ENCODE measurements at places on chromosomes 3 and 15.

DNA sequence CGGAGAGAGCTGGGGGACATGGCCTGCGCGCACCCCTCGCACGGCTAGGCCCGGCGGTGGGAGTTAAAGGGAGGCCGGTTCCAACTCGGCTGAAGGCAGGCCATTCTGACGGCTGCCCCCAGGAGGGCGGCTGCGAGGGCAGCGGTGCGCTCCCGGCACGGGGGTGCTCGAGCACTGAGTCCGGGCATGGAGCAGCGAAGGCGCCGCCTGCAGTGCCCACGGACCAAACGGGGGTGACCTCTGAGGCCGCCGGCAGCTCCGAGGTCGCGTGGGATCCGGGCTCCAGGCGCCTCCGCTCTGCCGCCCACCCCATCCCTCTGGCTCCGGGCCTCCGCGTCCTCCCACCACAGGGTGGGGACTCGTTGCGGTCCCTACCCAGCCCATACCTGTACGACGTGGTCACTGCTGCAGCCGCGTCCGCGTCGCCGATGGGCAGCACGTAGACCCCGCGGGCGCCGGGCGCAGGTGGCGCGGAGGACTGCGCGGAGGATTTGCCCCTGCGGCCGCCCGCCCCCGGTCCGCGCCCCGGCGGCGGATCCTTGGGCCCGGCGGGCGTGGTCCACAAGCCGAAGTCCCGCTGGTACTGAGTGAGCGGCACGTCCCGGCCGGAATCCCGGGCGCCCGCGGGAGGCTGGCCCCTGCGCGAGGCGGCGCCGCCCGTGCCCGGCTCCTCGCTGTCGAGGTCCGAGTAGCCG, 469 bp downstream of the MAP6D1 start:
- DNase-seq: no peak

- no peak for DNase-seq
Measured at GRCh38 chr3:99967796-99968195, 146.5 kb downstream of the FILIP1L start.

DNA sequence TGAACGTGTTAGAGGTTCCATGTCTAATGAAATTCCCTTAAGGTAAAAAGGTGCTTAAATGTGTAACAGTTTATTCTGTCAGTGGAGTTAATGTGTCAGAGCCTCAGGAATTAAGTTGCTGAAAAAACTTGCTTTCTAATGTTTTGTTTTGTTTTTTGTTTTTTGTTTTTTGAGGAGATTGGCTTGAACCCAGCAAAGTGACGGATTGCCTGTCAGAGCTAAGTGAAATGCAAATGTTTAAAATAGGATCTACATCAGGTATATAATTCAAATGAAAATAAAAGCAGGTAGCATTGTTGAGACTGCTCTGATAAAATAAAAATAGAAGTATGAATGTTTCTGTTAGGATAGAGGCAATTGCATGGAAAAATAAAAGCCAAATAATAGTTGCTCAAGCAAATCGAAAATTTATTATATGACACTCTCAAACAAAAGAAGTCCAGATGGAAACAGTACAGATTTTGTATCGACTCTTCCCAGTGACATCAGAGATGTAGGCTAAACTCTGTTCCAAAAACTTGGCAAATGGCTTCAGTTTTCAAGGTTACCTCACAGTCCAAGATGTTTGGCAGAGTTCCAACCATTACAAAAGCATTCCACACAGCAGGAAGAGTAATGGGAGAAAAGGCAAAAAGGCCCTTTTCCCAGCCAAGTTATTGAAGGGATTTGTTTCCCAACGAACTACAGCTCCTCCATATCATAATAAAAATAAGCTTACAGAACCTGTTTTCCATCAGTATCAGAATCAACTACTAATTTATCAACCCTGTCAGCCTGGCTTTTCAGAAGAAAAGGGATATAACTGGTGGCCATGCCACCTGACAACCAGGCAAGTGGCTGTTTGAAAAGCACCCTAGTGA, 291.0 kb downstream of the TBL1XR1 start:
- no peak for DNase-seq

- DNase-seq: no peak
Measured at GRCh38 chr3:177150970-177151627, 46.2 kb downstream of the TBL1XR1 start.

- DNase-seq: peak; percentile 79
Measured at GRCh38 chr3:150217691-150218090, 190.4 kb upstream of the TSC22D2 start.

- DNase-seq: no peak
Measured at GRCh38 chr3:52670621-52671521, 14.8 kb downstream of the PBRM1 start.

GRCh38 chr3:197957790-197958133, 2.3 kb upstream of the LMLN start:
- no peak for DNase-seq

- DNase-seq: no peak
Measured at GRCh38 chr3:58686847-58687246, 20.3 kb upstream of the FAM3D start.

DNA sequence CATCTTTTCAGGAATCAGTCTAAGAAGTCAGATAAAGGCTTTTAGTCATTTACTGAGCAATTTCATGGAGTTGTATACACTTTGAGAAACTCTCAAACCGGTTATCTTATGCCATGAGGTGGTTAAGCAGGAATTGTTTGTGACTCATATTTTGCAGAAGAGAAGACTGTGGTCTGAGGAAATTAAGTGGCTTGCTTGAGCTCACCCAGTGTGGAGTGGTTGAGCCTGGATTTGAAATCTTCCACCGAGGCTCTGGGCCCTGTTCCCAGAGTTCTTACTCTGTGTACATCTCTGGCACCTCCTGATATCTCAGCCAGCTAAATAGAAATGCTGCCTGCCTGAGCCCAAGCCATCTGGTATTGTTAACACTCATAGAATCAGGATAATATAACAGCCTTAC, 37.8 kb upstream of the BCL6 start:
- DNase-seq: no peak

DNA sequence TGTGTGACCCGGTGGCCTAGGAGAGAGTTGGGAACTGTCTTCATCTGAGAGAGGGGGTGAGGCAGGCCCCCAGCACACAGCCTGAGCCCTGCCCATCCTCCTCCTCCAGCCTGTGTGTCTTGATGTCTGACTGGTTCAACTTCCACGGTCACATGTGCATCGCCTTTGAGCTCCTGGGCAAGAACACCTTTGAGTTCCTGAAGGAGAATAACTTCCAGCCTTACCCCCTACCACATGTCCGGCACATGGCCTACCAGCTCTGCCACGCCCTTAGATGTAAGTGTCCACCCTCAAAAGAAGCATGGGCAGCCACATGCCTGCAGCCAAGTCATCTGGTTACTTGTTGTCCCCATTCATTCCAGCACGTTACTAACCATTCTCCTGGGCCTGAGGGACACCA, 10.1 kb downstream of the CLK3 start:
- DNase-seq: no peak

DNA sequence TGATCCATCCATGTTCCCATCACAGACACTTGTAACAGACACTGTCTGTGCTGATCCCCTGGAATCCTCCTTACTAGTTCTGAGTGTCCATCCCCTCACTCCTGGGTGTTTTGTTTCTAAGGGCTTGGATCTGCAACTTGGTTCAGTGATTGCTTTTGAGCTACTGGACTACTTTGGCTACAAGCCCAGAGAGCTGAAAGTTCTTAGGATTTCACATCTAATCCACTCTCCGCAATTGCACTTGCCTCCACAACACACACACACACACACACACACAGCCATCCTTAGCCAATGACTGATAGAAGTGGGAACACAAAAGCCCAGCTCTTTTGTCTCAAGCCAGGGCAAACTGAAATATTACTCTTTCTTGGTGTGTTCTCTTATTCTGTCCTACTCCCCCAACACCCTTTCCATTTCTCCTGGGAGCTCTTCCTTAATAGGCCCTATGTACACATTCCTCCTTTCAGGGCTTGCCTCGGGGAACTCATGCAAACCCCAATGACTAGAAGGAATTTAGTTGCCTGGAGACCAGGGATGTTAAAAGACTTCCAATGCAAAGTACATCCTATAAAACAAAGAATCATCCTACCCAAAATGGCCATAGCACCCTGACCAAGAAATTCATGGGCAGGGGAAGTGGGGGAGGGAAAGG, 206.1 kb upstream of the UBE2E2 start:
- DNase-seq: no peak

GRCh38 chr15:53976844-53977392, 1.3 kb upstream of the UNC13C start:
- DNase-seq: no peak

DNA sequence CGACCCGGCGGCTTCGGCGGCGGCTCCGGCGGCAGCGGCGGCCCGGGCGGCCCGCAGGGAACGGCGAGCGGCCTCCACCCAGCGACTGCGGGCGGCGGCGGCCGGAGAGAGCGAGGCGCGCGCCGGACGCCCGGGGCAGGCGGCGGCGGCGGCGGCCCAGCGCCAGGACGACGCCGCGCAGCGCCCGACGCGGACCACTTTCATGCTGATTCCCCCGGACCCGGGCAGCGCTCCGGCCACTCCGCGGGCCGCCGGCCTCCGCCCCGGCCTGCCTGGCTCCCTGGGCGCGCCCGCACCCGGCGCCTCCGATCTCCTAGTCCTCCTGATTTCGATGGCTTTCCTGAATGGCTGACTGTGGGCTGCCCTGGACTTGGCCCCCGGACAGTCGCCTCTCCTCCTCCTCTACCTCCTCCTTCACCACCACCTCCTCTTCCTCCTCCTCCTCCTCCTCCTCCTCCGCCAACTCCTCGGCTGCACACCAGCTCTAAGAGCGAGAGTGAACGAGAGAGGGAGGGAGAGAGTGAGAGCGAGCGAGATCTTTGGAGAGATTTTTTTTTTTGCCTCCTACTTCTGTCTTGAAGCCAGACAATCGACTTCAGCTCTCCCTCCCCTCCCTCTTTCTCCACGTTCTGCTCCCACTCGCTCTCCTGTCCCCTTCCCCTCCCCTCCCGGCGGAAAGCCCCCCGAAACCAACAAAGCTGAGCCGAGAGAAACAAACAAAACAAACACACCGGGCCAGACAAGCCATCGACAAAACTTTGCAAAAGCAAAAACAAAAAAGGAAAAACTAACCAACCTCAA, 844 bp downstream of the NR2F2 start:
- no peak for DNase-seq

- DNase-seq: no peak
Measured at GRCh38 chr3:30098243-30098642, 508.2 kb upstream of the TGFBR2 start.

- DNase-seq: no peak
Measured at GRCh38 chr3:31213869-31214486, 318.7 kb upstream of the STT3B start.

GRCh38 chr3:40191850-40192448, 117.6 kb upstream of the EIF1B start:
- peak; percentile 92 for DNase-seq

- peak; percentile 10 for DNase-seq
Measured at GRCh38 chr3:61777483-61777882, 216.1 kb downstream of the PTPRG start.

DNA sequence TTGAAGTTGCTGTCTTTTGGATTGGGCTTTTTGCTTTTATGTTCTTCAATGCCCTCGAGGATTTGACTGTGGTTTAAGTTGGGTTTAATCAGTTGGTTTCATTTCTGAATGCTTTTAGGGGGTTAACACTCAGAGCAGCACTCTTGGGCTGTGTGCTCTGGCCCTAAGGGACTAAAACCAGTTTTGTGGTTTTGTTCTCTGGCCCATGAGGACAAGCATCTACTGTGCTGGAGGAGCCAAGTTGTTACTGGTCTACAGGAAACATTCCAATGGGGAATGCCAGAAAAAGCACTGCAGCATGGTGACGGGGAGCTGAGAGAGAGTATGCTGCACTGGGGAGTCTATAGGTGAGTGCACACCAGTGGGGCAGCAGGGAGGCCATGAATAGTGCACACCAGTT, 596.9 kb downstream of the ZBBX start:
- DNase-seq: no peak

GRCh38 chr3:135964160-135964955, 1.2 kb upstream of the PPP2R3A start:
- DNase-seq: no peak

DNA sequence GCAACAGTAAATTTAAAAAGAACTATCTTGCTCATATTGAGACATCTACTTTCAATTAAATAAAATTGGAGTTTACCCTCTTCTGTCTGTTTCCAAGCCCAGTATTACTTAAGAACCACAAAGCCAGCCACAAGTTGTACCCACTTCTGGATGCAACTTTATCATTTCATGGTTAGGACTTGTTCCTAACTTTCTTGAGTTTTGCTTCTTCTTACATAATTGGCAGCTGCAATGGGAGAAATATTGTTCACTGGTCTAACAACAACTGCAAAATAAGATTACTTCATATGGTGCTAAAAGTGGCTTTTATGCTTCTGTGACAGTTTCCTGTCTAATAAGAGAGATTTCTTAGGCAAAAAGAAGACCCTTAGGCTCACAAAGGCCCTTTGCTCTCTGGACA, 240.6 kb downstream of the OTOL1 start:
- no peak for DNase-seq

DNA sequence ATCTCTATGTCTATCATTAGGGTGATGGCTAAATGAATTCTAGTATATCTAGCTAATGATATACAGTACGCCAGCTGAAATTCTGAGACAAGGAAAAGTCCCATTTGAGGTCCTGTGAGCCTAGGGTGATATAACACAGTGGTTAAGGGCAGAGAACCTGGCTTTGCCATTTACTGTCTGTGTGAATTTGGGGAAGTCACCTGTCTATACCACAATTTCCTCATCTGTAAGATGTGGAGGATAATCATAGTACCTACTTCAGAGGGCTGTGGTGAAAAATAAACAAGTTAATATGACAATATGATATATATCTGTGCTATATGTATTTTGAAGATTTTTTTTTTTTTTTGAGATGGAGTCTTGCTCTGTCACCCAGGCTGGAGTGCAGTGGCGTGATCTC, 9.8 kb upstream of the ANKDD1A start:
- no peak for DNase-seq

DNA sequence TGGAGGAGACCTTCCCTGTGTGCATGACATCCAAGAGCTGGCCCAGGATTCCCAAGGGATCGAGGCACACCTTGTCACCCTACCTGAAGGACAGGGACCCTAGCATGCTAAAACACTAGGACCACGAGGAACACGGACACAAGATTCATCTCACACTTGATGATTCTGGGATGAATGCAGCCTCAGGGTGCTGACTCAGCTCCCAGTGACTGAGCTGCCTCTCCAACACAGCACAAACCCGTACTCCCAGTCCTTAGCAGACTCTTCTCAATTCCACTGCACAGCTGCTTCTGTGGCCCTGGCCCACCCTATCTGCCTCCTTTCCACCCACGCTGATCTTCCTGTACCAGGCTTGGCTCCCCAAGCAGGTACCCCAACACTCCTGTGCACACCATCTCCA, 9.1 kb upstream of the OXTR start:
- DNase-seq: peak; percentile 74

GRCh38 chr3:18765161-18765560, 340.0 kb upstream of the SATB1 start:
- DNase-seq: no peak

Data from esophagus muscularis mucosa (tissue), 4 donors.